ENCODE measurements at places on chromosomes 12 and 14.

GRCh38 chr12:120853188-120853587 is 51.0 kb downstream of the SPPL3 start:
- DNase-seq = no peak

DNA sequence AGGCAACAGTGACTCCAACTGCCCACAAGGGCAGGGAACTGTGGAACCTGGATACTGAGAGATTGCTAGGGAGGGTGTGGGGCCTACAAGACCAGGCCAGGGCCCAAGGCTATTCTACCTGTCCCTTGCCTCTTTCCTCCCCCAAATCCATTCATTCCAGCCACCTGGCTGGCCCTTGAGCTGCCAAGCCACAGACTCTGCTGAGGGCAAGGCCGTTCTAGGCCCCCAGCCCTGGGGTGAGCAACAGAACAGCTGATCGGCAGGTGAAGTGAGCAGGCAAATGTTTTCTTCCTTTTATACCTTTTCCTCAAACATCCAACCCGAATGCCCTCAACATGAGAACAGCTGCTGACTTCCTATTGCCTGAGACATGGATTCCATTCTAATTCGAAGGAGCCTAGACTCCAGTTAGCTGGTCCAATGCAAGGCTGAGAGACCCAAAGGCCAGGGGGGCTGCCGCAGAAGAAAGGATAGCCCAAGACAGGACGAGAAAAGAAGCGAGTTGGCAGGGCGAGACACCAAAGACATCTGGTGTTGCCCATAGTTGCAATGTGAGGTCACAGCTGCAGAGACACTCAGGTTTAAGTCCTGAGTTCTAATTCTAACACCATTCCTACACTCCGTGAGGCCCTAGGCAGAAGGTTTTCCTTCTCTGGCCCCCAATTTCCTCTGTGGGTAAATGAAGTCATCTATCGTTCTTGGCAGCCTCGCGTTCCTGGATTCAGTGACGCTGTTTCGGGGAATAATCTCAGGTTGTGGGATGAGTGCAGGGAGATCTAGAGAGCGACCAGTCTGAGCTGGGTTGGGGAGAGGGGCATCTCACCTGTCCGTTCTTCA is 1.7 kb downstream of the C1QL4 start:
- no peak for DNase-seq

- no peak for DNase-seq
These were observed 55.4 kb downstream of the SAMD4A start for GRCh38 chr14:54622192-54622958.

- no peak for DNase-seq
These were observed 53.4 kb downstream of the PLBD1 start for GRCh38 chr12:14514154-14514842.

DNA sequence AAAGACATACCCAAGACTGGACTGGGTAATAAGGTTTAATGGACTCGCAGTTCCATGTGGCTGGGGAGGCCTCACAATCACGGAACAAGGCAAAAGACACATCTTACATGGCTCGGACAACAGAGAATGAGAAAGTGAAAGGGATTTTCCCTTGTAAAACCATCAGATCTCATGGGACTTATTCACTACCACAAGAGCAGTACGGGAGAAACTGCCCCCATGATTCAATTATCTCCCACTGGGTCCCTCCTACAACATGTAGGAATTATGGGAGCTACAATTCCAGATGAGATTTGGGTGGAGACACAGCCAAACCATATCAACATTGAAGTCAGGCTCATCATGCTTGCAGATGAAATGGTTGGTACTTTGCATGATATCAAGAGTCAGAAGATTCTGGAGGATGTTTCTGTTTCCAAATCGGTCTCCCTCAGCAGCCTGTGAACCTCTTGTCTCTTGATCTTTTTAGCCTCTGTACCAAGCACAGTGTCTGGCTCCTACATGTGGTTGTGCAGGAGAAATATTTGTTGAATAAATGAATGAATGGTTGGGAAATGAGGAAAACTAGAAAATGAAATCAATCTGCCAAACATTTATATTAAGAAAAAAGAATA is 98.6 kb downstream of the VRK1 start:
- DNase-seq = no peak

GRCh38 chr12:109879351-109880042 is 844 bp downstream of the GLTP start:
- no peak for DNase-seq

DNA sequence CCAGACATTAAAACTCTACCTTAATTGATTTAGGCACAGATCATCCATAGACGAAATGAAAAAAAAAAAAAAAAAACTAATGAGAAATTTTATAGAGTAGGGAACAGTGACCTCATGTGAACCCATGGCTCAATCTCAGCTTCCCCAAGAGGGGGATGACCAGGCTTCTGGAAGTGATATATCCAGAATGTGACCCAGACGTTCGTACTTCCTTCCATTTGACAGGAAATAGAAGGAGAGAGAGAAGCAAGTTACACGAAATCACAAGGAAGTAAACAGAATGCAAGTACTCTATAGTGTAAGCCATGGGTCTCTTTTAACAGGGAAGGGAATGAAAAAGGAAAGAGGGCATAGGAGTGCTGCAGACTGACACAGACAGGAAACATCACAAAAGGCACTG is 10.1 kb downstream of the FOXN3 start:
- DNase-seq = no peak

DNA sequence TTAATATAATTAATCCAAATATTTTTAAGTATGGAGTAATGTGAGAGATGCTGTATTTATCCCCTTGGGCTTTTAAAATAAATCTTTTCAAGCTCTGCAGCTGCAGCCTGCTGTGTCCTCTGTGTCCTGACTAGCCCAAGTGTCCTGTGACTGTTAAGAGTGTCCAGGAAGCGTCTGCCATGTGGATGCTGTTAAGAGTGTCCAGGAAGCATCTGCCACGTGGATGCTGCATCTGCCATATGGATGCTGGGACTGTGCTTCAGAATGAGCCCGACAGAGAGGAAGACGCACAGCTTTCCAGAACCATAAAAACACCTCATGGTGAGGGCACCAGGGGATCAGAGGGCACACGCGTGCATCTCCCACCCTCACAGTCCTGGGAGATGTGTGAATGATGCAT is 307.2 kb downstream of the ADGRD1 start:
- DNase-seq = no peak

DNA sequence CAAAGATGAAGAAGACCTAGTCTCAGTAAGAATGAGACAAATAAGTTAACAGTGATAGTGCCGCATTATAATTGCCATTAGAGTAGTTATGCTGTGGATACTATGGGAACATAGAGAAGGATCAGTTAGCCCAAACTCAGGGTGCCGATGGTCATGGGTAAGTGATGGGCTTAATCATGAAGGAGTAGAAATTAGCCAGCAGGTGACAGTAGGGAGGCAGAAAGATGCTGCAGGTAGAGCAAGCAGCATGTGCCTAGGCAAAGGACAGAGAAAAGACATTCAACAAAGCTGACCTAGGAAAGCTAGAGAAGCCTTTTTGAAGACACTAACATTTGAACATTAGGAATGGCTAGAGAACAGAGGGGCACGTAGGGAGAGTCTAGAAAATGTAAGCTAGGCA is 30.6 kb upstream of the PTPRQ start:
- no peak for DNase-seq

Data from stimulated activated CD8-positive, alpha-beta memory T cell treated with anti-CD3 and anti-CD28 coated beads, Interleukin-15, amount 100 ng/mL, for 24 hours (primary cell).